ENCODE measurements at places on chromosomes 7 and 10.

DNA sequence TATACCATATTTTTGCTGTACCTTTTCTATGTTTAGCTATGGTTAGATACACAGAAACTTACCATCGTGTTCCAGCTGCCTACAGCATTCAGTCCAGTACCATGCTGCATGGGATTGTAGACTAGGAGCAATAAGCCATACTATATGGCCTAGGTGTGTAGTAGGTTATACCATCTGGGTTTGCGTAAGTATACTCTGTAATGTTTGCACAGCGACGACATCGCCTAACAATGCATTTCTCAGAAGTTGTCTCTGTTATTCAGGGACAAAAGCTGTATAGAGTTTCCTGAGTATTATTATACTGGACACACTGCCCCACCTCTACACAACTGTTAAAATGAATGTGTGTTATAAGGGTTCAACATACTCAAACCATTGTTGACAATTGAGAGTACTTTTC is 93.8 kb upstream of the MKI67 start:
- no peak for DNase-seq

- no peak for DNase-seq
These were observed 22.7 kb downstream of the NT5C3A start for GRCh38 chr7:33039903-33040292.

- DNase-seq = no peak
These were observed 25.1 kb upstream of the ZNF273 start for GRCh38 chr7:64877714-64878610.

- DNase-seq = no peak
These were observed 8.8 kb upstream of the STN1 start for GRCh38 chr10:103926722-103927319.

DNA sequence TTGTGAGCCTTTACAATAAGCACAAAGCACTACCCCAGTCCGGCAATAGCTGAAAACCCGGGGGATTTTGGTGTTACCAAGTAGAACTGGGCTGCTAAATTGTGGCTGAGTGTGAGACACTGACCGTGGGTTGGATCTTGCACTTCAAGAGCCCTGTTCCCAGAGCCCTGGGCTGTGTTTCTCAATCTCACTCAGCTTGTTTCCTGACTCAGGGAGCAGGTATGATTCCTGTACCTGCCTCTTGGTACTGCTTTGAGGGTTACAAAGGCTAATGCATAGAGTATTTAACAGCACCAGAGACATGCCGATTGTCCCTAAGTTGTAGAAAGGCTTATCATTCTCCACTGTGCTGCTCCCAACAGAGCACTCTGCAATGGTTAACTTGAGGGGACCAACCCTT is 134.6 kb downstream of the TEX36 start:
- no peak for DNase-seq

DNA sequence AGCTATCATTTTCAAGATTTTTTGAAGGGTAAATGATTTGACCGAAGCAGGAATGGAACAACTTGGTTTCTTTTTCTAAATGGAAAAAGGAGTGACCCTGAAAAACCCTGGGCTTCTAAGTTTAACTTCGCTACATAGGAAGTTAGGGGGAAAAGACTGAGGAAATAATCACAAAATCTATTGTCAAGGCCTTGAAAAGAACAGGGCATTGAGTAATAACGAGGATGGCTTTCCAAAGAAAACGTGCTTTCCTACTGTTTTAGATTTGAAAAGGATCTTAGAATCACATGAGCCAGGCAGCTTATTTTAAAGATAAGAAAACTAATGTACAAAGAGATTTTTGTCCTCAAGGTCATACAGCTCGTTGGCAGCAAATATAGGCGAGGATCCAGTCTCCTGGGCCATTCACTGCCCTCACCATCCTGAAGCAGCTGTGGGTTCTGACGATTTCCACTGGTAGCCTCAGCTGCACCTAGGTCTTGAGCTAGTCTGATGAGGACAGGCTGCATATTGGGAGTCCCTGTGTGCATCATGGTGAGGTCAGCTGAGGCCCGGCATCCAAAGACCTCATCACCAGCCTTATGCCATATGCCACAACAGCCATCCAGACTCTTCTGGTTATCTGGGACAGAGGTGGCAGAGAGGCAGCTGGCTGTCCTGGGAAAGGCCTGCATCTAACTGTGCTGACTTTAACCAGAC is 384.7 kb upstream of the NRP1 start:
- DNase-seq = no peak

- no peak for DNase-seq
These were observed 26.9 kb upstream of the LAMB4 start for GRCh38 chr7:108156897-108157605.

- no peak for DNase-seq
These were observed 91.0 kb downstream of the MET start for GRCh38 chr7:116762971-116763370.

DNA sequence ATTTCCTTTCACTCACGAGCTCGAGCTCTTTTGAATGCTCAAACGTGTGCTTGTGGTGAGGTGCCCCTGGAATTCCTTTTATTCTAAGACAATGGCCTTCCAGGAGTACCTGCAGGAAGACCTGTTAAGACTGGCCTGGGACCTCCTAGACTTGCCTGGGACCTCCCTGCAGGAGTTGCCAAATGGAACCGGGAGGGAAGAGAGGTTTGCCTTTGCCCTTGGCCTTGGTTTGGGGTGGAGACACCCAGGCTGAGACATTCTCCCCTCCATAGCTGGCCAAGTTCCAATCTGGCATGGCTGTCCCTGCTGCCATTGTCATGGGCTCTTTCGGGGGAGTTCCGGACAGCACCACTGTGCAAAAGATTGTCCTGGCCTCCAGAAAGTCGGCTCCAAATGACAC is 39.7 kb downstream of the DNAJB12 start:
- no peak for DNase-seq

- DNase-seq = no peak
These were observed 353.2 kb upstream of the KLF6 start for GRCh38 chr10:4138146-4138721.

- no peak for DNase-seq
These were observed 58.5 kb downstream of the LCOR start for GRCh38 chr10:96890580-96890979.

DNA sequence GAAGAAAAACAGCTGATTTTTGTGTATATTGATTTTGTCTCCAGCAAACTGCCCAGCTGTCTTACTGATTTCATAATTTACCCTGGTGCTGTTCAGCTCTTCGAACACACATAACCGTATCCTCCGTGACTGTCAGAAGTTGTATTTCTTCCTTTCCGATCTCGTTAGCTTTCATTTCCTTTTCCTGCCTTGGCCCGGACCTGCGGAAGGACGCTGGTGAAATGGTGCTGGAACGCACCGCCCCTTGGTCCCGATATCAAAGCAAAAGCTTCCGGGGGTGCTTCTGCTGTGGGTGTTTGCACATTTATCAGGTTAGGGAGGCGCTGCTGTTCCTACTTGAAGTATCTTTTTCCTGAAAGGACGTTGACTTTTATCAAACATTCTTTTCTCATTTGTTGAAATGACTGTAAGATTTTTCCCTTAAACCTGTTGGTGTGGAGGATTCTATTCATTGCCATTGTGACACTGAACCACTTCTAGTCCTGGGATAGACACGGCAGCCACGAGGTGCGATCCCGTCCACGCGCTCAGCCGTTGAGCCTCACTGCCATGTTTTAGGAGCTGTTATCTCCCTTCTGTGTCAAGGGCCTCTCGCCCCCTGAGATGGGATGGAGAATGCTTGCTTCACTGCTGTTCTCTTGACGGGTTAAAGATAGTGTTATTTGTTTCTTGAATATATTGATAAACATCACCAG is 72.6 kb downstream of the FOXL3 start:
- no peak for DNase-seq
